ENCODE measurements at places on chromosomes 6 and 20.

- DNase-seq = no peak
Measured at GRCh38 chr20:62412194-62413024, 5.3 kb upstream of the CABLES2 start.

DNA sequence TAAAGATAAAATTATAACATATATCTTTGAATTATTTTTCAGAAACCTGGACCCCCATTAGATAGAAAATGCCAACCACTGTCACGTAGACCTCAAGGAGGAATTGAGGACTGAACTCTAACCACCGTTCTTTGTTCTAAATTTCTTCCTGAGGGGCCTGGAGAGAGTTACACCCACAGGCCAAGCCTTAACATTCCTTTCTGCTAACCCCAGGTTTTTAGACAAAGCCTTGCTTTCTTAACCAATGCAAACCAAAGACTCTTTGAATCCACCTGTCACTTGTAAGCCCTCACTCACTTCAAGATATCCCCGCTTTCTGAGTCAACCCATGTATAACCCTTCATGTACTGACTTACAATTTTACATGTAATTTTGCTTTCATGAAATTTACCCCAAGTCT is 41.0 kb downstream of the SNX14 start:
- no peak for DNase-seq

DNA sequence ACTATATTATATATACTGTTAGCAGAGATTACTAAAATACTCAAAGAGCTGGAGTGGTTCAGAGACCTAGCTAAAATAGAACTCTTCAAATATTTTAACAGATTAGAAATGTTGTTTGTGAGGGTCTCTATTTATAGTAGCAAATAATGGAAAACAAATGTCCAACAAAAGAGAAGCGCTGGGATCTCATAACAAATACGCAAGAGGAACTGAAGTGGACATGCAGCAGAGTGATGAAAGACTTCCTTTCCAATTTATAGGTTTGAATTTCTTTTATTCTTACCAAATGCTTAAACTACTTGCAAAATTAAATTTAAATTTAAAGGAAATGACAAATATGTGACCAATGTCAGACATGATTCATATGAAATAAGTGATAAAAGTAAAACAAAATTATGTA is 49.9 kb downstream of the PIGU start:
- DNase-seq = no peak

DNA sequence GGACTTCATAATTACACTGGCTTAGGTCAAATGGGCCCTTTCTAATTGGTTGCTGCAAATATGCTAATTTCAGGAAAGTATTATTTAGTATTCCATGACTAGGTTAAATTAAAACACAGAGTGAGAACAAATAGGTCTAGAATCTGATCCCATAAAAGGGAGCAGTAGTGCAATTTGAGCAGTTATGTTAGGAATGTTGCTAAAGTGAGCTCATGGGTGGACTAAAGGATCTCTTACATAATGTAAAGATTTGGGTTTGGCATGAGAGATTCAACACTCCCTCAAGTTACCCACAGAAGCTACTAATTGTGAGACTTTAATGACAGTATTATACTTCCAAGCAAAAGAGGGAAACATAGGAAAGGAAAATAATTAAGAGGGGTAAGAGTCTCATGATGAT is 109.1 kb downstream of the C6orf58 start:
- no peak for DNase-seq

DNA sequence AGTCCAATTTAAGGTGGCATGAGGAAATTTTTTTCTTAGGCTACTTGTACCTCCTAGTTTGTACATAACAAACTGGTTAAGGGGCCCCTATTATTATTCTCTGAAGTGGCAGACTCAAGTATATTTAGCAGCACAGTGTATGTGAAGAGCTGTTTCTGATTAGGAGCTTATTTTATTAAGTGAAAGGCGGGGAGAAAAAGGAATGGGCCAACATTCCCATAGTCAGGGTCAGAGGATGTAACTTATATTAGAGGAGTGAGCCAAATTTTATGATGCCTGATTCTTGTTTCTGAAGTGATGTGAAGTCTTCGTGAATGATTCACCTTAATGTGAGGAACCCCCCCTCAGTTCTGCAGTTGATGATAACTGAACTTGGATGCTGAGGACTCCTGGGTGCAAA is 2.8 kb downstream of the HECA start:
- peak; percentile 77 for DNase-seq

DNA sequence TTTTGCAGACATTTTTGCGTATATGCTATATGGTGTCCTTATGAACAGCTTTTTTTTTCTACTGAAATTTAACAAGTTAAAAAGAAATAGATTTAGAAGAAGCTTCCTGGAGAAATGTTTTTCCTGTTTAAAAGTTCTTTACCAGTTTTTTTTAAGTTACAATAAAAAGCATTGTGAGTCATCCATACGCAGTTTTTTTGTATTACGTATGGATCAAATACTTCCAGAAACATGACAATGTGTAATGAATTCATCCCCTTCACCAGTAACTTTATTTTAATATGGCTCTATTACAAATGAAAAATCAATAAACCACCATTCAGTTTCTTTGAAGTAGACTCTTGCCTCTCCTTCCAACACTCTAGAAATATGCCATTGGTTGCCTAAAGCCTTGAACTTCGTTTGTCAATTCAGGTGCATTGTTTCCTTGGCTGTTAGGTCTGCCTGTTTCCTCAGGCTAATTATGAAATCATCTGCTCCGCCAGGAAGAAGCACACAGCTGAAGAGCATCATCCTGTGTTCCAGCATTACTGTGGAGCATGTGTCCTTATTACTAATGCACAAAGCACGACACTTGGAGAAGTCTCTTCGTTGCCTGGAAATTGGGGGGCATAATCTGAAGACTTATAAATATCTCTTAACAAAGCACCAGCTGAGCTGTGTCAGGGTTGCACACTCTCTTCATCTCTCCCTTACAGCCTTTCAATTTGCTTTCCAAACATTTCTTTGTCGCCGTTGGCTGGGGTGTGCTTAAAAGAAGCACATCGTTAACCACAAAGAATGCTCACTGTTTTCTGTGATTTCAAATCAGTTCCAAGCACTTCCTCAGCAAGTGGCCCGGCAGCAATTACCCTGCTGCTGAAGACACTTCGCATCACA is 9.6 kb downstream of the MOXD1 start:
- DNase-seq = peak; percentile 91

- DNase-seq = peak; percentile 14
Measured at GRCh38 chr6:5095236-5095635, 10.1 kb downstream of the PPP1R3G start.

DNA sequence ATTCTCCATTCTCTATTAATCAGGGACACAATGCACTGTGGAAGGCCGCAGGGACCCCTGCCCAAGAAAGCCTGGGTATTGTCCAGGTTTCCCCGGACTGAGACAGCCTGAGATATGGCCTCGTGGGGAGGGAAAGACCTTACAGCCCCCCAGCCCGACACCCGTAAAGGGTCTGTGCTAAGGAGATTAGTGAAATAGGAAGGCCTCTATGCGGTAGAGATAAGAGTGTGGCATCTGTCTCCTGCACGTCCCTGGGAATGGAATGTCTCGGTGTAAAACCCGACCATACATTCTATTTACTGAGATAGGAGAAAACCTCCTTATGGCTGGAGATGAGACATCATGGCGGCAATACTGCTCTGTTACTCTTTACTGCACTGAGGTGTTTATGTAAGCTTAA is 15.7 kb upstream of the EIF2S2 start:
- no peak for DNase-seq

GRCh38 chr6:116083052-116083451 is 17.6 kb upstream of the NT5DC1 start:
- no peak for DNase-seq

- peak; percentile 47 for DNase-seq
Measured at GRCh38 chr20:40431611-40432010, 257.4 kb downstream of the MAFB start.

GRCh38 chr6:140670021-140670420 is 1295.6 kb upstream of the CITED2 start:
- peak; percentile 66 for DNase-seq

- peak; percentile 52 for DNase-seq
Measured at GRCh38 chr6:56891754-56892153, 63.2 kb upstream of the BEND6 start.

DNA sequence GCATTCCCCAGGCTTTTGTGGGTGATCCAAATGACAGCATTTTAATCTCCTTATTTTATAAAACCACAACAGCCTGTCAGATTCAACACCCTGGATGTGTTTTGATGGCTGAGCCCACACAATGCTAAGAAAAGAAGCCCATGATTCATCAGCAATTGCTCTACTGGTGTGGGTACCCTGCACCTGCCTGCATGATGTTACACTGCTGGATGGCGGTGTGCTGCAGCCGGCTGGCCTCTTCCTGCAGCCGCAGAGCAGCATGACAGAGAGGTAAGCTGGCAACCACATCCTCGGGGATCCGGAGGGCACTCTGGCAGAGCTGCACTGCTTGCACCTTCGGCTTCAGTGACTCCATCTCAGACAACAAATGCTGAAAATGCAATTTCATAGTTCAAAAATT is 327.5 kb downstream of the SYNE1 start:
- DNase-seq = no peak

DNA sequence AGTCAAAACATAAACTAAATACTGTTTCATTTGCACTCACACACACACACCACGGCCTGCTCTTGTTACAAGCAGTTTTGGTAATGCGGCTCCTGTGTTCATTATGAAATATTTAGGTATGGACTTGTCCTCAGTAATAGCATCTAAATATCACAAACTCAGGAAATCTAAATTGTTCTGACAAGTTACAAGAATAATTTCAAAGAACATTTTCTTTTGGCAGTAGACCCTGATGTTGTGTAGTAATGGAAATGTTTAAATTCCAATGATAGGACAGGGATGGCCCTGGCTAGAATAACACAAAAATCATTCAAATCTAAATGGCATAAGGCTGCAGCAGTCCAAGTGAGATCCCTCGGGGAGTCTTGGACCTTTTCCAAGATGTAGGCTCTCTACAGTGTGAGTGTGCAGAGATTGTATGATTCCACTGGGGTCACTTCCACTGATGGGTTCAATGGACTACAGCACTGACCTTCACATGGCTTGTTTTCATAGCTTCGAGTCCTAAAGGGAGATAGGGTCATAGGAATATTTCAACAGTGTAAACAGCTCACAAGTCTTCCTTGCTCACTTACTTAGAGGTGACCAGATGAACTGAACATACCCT is 210.6 kb upstream of the PLCB4 start:
- DNase-seq = peak; percentile 10

DNA sequence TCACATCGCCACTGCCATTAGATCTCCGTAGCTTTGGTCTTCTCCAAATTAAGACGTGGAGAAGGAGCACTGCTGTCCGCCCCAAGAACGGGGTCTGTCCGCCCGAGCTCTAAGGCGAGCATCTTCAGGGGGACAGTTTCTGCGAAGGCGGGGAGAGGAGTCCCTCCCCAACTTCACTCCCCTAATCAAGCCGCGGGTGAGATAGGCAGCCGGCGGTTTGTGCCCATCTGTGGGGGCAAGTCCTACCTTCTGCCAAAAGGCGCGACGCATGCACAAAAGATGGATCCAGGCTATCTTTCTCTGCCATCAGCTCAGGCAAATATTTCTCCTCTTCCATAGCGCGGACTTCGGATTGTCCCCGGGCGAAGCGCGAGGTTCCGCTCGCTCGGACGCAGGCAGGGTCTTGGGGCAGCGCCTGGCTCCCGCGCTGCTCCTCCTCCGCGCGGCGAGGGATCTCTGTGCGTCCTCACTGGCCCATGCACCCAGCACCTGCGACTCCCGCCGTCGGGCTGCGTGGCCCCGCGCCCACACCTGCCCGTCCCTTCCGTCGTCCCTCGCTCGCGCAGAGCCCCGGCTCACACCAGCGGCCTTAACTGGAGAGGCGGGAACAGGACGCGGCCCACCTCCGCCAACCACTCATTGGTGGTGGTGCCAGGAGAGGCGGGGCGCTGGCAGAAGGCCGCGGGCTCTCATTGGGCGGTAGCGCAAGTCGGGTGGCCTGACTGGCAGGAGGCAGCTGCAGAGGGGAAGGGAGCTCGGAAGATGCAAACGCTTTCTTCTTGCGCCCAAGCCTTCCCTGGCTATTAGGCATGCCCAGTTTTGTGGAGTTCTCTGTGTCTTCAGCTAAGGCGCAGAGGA is at the start of gene KHDRBS2:
Gene KHDRBS2, minus strand, starts transcription at position 614 of the 858 bp plus-strand sequence.
- no peak for DNase-seq

DNA sequence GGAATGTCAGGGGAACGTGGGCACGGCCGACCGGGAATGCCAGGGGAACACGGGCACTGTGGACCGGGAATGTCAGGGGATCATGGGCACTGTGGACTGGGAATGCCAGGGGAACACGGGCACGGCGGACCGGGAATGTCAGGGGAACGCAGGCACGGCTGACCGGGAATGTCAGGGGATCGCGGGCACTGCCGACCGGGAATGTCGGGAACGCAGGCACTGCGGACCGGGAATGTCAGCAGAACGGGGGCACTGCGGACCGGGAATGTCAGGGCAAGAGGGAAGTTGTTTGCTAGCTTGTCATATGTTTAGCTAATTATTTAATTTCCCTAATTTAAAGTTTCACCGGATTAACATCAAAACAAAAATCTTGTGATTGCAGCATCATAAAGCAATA is 37.4 kb upstream of the BHLHE23 start:
- no peak for DNase-seq

DNA sequence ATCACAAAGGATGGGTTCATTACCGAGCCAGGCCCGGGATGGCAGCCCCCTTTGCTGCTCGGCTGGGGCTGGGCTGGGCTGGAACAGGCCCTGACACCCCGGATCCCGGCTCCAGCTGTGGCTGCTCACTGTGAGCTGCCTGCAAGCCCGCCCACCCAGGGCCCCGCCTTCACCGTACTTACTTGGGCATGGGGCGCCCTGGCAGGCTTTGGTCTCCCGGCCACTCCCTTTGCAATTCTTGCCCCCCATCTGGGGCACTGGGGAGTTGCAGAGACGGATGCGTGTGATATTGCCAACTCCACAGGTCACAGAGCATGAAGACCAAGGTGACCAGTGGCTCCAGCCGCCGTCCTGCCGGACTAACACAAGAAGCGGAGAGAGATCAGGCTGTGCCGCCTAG is 16.7 kb downstream of the THBS2 start:
- DNase-seq = no peak

DNA sequence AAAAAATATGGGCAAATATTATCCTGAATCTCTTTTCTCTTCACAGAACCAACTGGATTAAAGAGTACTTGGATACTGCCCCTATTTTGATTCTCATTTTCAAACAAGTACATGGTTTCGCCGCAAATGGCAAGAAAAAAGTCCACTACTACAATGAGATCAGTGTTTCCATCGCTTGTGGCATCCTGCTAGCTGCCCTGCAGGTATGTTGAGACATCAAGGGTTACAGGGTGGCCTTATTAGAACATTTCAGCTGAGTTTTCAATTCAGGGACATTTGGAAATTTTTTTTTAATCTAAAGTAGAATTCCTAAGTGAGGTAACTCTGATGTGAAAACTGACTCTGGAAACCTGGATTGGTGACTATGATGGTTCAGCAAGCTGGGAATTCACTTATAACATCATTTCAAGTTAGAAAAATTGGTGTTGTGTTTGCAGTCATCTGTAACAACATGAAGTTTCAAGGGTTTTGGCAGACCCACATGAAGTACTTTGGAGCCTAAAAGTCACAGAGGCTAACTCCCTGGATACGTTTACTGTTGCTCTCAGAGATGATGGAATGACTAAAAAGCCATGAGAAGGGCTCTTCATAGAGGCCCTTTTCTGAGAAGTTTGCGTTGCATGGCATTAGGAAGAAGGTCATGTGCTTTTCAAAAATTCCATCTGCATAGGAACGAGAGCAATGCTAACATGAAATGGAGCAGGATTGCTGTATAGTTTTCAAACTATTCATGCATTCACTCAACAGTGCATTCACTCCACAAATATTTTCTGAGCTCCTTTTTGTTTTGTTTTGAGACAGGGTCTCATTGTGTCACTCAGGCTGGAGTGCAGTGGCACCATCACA is 25.5 kb downstream of the IYD start:
- no peak for DNase-seq

Data from fibroblast of skin of right quadriceps (primary cell).